ENCODE measurements at places on chromosomes 3 and 15.

- peak; percentile 71 for DNase-seq
Observed at GRCh38 chr3:124559846-124560574, 170.2 kb upstream of the UMPS start.

DNA sequence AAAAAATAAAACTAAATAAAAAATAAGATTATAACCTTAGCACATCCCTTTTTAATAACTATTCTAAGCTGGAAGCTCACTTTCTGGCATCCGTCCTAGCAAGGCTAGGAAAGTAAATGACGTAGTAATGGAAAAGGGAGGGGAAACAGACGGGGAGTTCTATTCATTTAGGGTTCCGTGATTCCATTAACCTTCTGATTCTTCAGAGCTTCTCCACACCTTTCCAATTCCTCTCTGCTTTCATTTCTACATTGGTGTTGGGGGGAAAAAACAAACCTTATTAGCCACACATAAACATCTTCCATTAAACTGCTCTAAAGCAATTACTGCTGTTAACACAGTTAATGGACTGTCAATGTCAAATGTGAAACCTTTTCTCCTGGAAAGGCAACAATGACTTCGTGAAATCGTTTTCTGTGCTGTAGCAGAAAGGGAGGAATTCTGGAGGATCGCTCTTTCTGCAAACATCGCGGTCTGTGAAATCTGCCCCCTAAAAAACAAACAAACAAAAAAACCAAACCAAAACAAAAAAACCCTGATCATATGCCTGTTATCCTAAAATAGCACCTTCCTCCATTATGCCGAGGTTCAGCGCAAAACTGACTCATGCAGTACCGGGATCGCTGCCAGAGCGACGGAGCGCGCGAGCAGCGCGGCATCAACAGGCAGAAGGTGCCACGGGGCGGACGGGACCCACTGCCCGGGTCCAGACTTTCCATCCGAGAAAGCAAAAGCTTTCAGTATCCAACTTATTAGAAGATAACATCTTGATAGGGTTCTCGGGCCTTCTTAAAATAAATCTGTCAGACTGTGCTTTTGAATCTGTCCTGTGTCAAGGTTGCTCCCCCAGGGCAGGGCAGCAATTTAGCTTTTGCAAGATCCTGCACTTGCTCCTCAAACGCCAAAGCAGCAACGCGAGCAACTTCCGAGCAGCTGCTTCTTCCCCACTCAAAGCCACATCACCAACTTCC is 156.2 kb downstream of the FGF12 start:
- DNase-seq = peak; percentile 70

- DNase-seq = peak; percentile 2
Observed at GRCh38 chr15:101044625-101045235, 125.6 kb downstream of the LRRK1 start.

DNA sequence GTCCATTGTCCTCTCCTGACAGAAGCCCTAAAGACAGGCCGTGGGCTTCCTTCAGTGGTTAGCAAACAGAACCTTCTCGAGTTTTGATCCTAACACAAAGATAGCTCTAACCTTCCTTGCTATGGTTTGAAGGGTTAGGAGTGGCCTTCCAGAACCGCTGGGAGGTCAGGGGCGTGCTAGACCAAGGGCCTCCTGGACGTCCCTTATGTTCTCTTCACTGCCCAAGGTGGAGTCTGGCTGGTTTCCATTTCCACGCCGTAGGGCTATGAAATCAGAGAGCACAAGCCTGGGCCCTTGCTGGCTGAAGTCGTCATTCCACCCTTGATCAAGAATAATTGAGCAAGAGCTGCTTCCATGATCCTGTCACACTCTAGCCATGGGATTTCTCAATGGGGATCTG is 475.1 kb downstream of the SHQ1 start:
- DNase-seq = no peak

DNA sequence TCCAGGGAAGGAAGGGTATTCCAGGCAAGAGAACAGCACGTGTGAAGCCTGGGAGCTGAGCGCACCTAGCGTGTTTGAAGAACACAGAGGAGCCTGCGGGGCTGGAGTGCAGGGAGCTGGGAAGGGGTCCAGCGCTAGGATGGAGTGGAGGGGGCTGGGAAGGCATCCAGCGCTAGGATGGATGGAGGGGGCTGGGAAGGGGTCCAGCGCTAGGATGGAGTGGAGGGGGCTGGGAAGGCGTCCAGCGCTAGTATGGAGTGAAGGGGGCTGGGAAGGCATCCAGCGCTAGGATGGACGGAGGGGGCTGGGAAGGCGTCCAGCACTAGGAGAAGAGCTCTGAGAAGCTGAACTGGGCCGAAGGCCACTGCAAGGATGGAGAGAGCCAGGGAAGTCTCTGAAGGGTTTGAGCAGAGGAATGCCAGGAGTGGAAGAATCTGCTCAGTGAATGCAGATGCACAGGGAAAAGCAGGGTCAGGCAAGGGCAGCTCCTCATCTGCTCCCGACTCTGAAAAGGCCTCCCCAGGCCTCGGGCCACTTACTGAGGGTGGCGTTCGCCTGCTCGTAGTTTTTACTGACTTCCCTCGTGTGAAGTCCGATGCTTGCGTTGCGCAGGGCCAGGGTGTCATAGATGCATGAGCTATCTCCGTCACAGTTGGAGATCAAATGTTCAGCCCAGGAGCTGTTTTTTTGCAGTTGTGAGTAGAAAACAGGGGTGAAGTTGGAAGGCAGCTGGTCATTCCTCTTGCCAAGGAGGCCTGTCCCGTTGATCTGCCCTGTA is 39.8 kb downstream of the MUC20 start:
- peak; percentile 25 for DNase-seq

DNA sequence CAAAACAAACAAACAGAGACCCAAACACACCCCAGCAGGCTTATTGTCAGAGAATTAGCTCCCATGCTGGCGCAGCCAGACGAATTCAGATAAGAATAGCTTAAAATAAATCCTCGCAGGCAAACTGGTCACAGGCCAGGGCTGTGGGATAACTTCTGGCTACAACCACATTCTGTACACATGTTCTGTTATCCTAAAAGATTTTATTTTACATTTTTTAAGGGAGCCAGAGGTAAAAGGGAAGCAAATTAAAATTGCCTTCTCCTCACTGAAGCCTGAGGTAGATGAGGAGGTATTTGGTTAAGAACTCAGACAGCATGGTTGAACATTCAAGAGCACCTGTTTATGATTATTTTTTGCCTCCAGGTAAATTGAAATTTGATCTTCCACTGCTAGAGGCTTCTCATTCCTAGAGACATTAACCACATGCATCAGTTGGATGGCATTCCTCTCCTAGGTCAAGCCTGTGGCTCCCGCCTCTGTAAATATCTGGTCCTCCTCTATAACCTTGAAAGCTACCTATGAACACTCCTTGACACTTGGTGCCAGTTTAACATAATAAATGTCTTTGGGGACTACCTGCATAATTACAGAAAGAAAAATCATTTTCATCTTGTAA is 190.3 kb downstream of the SATB1 start:
- peak; percentile 42 for DNase-seq

GRCh38 chr3:117485841-117486240 is 776.3 kb downstream of the TUSC7 start:
- DNase-seq = no peak

DNA sequence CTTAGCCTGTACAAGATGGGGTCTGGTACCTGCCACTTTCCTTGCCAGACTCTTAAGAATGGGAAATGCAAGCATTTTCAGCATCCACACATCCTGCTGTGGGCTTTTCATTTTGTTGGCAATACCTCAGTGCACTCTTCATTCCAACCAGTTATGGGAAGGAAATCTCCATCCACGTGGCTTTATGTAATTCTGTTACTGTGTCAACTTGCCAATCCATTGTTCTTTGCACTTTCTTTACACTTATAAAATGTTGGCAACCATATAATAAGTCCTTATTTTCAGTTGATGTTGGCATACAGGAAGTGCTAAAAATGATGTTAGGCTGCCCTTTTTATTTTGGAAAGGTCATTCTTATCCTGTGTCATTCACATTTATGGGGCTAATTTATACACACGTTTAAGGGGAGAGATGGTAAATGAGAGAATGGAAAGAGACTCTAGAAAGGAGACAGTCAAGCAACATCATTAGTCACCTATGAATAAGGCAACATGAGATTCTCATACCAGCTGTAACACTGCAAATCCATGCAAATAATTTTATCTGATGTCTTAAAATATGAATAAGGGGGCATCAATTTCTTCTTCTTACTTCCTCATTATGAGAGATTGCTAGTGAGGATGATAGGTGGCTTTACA is 238.7 kb downstream of the CHST2 start:
- no peak for DNase-seq

DNA sequence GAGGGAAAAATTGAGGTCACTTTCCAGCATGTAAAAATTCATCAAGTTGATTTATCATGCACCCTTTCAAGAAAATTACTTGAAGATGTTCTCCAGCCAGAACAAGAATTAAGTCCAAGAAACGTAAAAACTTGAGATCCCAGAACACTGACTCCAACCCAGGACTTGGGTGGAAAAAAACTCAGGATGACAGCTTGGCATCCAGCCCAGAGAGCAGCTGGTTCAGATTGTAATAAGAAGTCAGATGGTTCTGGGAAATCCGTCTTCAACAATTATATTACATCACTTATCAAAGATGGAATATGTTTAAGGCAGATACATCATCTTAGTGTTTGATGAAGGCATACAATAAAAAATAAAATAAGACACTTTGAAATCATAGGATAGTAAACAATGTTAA is 23.0 kb upstream of the DNAJC13 start:
- peak; percentile 29 for DNase-seq

Measured in heart right ventricle (tissue), 16 donors.